ENCODE measurements at places on chromosomes 11 and 22.

GRCh38 chr22:27310966-27311697 lies 490.4 kb downstream of the MN1 start:
- no peak for DNase-seq

DNA sequence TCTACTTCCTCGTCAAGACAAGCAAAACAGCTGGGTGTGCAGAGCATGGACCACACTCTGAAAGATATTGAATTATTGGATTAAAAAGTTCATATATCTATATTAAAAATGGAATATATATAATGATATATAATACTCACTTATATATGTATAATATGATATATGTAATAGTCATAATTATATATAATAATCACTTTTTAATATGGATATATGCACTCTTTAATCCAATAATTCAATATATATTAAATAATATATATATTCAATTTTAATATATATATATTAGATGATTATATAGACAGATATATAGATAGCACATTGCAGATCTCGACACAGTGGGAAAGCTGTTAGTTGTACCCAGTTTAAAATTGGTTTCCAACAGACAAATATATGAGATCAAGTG lies 182.1 kb upstream of the CARD18 start:
- no peak for DNase-seq

DNA sequence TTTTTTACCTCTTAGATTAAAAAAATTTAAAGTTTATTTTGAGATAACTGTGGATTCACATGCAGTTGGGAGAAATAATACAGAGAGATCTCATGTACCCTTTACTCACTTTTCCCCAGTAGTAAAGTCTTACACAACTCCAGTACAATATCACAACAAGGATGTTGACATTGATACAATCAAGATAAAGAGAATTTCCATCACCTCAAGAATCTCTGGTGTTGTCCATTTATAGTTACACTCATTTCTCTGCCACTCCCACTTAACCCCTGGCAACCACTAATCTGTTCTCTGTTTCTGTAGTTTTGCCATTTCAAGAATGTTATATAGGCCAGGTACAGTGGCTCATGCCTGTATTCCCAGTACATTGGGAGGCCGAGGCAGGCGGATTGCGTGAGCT lies 10.5 kb upstream of the ZBED5 start:
- no peak for DNase-seq

GRCh38 chr11:86869531-86869930 lies 69.2 kb downstream of the PRSS23 start:
- no peak for DNase-seq

GRCh38 chr22:49753961-49754695 lies 73.5 kb downstream of the BRD1 start:
- DNase-seq, result no peak

DNA sequence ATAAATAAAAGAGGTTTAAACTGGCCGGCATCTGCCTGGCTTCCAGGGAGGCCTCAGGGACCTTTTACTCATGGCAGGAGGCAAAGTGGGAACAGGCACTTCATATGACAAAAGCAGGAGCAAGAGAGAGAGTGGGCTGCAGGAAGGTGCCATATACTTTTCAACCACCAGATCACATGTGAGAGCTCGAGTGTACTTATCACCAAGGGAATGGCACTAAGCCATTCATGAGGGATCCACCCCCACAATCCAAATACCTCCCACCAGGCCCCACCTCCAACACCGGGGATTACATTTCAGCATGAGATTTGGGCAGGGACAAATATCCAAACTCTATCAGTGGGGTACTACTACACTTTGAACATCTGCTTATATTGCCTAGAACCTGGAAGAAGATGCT lies 126.5 kb downstream of the PARVA start:
- DNase-seq, result no peak

Data from omental fat pad (tissue), 4 donors.